NCI-H2029 treated with DMSO at 0.1 percent for 48 hours (cell line): ENCODE measurements at places on chromosomes 5 and 9.

DNA sequence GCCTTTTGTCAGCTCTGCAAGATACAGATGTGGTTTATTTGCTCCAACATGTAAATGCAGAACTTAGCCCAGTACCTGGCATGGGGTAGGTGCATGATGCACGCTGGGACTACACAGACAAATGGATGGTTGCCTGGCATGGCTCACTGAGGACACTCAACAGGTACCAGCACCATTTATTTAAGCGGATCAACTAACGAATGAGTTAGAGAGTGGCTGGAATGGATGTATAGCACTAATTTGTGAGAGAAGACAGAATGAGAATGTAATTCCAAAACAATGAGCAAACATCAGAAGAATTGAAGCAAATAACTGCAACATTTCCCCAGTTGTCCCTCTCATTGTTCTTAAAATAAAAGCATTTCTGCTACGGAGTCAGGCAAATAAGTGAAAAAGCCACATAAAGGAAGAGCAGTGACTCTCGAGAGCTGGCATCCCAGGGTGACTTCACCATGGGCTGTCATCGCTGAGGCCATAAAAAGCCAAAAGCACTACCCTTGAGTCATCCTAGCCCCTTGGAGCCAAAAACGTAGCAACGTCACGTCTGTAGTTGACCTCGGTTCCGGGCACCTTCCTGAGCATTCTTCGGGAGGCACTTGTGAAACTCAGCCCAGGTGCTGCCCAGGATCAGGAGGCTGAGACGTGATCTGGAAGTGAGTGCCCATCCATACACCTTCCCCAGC is 290.3 kb downstream of the NSG2 start:
- no peak for DNase-seq

- no peak for DNase-seq
Observed at GRCh38 chr5:175472378-175472777, 6.0 kb upstream of the SFXN1 start.

GRCh38 chr9:91066856-91067255 is 265.2 kb downstream of the SYK start:
- DNase-seq: no peak

DNA sequence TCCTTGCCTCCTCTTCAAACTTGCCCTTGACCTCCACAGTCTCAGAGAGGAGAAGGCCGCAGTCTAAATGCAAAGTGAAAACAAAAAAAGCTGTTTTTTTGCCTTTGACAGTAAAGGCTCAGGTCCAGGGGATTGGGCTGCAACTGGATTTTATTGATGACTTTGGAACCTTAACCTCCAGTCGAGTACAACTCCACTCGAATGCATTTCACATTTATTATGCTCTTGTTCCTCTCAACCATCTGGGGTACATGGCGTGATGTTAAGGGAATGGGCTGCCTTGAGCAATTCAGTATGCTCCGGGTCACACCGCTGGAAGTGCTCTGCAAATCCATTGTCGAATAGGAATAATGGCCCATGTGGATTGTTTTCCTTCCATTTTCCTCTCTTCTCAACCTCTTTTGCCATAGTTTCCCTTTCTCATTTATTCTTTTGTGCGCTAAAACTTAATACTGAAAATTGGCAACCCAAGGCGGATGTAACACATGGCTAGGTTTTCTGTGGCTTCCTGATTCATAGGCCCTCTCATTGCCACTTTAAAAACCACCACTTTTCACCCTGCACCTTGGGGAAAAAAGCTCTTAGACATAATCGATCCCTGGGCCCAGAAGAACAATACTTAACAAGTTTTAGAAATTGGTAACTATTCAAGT is 34.3 kb downstream of the ITK start:
- no peak for DNase-seq

GRCh38 chr5:65837139-65837538 is 89.2 kb upstream of the ERBIN start:
- no peak for DNase-seq

DNA sequence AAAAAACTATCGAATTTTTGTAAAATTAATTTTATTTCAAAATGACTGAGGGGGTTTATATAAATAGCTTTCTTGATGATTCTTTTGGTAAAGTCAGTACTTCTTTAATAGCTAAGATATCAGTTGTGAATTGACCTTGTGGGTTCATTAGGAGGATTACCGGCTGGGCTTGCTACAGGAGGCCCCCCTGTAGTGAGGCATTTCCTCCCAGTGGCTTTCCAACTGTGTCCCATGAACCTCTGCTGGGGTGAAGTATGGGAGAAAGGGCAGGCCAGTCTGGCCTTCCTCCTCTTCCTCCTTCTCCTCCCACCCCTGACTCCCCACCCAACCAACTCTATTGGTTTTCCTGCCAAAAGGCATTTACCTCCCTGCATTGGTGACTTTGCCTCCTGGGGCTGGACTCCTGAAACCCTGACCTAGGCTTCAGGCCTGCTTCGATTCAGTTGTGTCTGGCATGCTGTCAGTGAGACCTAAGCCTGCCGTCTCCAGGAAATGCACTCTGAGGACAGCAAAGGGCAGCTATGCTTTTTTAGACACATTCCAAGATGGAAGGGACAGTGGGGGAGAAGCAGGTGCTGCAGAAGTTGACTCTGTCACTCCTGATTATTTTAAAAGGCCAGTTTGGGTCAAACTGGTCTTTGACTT is 144.8 kb downstream of the HSPA4 start:
- no peak for DNase-seq

GRCh38 chr5:32443541-32444430 is 754 bp downstream of the ZFR start:
- no peak for DNase-seq

GRCh38 chr5:72248410-72248981 is 71.5 kb downstream of the MRPS27 start:
- DNase-seq: peak; percentile 39

- DNase-seq: peak; percentile 36
Observed at GRCh38 chr5:138180183-138180782, 1.4 kb downstream of the KIF20A start.

- DNase-seq: no peak
Observed at GRCh38 chr5:154039458-154039829, 677 bp downstream of the MFAP3 start.

GRCh38 chr9:91150998-91151717 is 210.6 kb downstream of the AUH start:
- no peak for DNase-seq

GRCh38 chr9:131559421-131560000 is 14.2 kb downstream of the PRRT1B start:
- DNase-seq: no peak

DNA sequence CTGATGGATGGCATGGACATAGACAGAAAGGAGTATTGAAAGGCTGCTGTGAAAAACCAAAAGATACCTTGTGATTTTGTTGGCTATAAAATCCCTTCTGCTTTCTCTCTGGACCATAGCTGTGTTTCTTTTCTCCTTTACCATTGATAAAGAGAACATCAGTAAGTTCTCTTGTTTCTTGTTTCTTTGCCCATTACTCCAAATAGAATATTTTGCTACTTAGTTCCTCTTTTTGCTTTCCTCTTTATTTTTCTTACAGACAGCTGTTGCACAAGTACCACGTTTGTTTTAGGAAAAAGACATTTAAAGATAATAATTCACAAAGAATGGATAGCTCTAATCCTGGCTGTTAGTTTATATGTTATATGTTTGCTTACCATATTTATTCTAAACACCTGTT is 1129.2 kb downstream of the DTWD2 start:
- no peak for DNase-seq

DNA sequence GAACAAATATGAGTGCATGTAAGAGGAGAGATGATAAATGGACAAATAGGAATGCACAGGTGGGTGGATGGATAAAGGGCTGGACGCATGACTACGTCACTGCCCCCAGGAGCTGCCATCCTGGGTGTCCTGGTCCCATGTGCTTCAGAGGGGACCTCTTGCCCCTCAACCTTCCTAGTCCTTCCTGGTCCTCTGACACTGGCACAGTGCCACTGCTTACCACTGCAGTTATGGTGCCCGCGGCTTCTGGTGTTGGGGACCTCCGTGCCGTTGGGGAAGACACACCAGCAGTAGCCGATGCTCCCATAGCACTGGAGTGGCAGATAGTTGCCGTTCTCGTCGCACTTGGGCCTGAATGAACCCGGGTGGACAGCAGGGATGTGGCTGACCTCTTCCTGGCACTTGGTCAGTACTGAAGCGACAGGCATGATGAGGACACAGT is 9.8 kb downstream of the CD74 start:
- no peak for DNase-seq

DNA sequence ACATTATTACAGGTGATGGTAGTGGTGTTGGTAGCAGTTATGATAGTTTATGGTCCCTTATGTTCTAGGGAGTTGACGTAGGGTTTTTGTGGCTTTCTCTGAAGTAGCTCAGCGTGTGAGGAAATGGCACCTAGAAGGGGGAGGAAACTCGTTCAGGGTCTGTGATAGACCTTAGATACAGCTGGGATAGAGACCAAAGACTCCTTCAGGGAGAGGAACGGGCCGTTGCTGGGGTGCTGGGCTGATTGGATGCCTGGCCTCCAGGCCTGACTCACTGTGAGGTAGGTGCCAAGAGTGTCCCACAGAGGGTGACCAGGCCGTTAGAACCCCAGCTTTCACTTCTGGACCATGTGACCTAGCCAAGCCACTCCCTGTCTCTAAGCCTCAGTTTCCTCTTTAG is 96.6 kb downstream of the DAB2IP start:
- DNase-seq: no peak

- DNase-seq: no peak
Observed at GRCh38 chr5:173303878-173304590, 24.2 kb downstream of the STC2 start.

- no peak for DNase-seq
Observed at GRCh38 chr9:75850459-75851200, 39.8 kb upstream of the PCSK5 start.

GRCh38 chr5:75521195-75521594 is 9.5 kb downstream of the POLK start:
- no peak for DNase-seq

DNA sequence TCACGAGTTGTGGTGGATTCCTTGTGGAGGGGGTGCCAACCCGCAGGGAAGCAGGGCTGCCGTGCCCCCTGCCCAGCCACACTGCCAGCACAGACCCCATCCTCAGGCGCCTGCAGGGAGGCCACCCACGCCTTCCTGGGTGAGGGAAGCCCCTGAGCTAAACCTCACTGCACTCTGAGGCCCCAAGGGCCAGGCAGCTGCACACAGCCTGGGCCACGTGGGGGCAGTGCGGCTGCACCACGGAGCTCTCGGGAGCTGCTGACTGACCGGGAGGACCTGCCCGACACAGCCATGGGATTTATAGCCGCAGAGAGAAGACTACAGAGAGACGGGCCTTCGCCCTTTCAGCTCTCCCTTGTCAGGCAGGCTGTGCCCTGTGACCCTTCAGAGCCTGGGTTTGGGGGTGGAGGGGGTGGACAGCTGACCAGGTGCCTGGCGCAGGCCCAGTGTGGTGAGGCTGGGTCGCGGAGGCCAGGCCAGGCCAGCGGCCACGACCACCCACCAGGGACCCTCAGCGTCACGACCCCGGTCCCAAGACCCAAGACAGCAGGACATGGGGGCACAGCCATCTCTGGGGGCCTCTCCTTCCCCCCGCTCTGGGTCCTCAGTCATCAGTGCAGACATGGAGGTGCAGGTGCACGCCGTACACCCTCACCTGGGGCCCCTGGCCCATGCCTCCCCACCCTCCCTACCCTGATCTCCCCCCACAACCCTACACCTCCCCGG is 4.3 kb upstream of the AHRR start:
- no peak for DNase-seq

DNA sequence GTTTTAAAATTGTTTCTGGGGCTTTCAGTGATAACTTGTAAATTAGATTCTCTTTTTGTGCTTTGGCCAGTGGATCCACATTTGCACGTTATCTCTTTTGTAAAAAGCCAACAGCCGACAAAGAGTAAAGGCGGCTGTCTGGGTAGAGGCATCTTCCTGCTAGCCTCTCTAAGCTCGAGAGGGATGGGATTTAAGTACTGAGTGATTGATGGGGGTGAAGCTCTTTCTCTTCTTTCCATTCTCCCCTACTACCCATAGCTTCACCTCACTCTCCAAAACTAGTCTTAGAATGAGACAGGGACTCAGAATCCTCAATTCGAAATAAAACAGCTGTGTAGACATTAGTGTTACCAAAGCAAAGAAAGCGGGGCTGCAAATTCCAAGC is 3.4 kb downstream of the PBX3 start:
- peak; percentile 68 for DNase-seq

GRCh38 chr5:108546939-108547338 is 165.0 kb upstream of the FBXL17 start:
- no peak for DNase-seq

GRCh38 chr9:70420441-70421271 is 6.2 kb upstream of the KLF9 start:
- peak; percentile 74 for DNase-seq

- DNase-seq: no peak
Observed at GRCh38 chr9:134619983-134620661, 21.5 kb upstream of the COL5A1 start.

DNA sequence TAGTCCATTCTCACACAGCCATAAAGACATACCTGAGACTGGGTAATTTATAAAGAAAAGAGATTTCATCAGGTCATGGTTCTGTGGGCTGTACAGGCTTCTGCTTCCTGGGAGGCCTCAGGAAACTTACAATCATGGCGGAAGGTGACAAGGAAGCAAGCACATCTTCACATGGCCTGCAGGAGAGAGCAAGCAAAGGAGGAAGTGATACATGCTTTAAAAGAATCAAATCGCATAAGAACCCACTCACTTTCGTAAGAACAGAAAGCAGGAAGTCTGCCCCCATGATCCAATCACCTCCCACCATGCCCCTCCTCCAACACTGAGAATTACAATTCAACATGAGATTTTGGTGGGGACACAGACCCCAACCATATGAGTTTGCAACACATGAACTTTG is 5.1 kb upstream of the FBXO38 start:
- DNase-seq: no peak

DNA sequence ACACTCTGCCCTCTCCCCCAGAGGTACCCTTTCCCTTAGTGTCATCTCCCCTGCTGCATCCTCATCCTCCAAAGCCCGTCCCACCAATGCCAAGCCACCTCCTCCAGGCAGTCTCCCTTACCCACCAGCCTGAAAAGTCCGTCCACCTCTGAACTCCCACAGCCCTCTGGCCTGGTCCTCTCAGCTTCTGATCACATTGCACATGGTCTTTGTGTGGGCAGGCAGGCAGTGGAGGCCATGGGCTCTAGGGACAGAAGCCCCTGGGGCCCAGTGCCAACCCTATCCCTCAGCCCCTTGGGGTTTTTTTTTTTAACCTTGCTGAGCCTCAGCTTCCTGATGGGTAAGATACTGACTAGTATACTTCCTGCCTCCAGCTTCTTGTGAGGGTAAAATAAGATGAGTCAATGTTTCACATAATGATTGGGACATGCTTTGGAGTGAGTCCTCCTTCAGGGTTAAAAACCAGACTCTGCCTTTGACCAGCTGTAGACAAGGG is 19.4 kb downstream of the CSF1R start:
- no peak for DNase-seq

GRCh38 chr9:135665795-135666189 is 2.7 kb downstream of the LCN9 start:
- no peak for DNase-seq
